AG20443 (cell line): ENCODE measurements at places on chromosomes 7 and 10.
A peak's percentile ranks its signal among the peaks of the same experiment; 100 is the strongest.

DNA sequence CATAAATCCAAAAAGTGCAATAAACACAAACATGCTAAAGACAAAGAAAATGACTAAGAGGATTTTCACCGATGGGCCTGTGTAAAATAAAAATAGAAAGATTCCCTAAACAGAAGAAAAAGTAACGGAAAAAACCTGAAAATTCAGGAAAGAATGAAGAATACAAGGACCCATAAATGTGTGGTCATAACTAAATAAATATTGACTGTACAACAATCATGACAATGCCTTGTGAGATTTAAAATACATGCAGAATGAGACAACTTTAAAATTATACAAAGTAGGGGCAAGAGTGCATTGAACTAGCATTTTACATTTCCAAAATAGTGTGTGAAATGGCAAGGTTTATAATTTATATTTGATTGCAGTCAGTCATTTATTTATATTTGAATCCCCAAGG lies 409.1 kb upstream of the ANKRD30A start:
- no peak for DNase-seq

GRCh38 chr7:24718977-24719491 lies 38.2 kb downstream of the GSDME start:
- no peak for DNase-seq

DNA sequence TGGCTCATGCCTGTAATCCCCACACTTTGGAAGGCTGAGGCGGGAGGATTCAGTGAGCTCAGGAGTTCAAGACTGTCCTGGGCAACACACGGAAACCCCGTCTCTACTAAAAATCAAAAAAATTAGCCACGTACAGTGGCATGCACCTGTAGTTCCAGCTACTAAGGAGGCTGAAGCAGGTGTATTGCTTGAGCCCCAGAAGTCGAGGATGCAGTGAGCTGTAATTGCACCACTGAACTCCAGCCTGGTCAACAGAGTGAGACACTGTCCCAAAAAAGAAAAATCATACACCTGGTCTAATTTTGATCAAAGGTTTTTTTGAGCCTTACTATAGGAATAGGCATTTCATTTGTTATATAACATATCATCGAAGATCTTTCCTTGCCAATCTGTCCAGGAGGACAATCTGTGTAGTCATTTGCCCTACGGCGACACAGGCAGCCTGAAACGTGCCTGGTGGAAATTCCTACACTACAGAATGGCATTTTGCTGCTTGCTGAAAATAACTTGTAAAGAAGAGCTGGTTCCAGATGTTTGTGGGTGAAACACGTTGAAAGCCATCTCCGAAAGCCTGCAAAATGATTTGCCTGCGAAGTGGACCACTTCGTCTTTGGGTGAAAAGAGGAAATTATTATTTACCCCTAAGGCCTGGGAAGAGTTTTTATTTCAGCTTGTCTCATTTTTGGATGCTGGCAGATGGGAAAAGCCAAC lies 31.3 kb upstream of the GDI2 start:
- peak; percentile 53 for DNase-seq

DNA sequence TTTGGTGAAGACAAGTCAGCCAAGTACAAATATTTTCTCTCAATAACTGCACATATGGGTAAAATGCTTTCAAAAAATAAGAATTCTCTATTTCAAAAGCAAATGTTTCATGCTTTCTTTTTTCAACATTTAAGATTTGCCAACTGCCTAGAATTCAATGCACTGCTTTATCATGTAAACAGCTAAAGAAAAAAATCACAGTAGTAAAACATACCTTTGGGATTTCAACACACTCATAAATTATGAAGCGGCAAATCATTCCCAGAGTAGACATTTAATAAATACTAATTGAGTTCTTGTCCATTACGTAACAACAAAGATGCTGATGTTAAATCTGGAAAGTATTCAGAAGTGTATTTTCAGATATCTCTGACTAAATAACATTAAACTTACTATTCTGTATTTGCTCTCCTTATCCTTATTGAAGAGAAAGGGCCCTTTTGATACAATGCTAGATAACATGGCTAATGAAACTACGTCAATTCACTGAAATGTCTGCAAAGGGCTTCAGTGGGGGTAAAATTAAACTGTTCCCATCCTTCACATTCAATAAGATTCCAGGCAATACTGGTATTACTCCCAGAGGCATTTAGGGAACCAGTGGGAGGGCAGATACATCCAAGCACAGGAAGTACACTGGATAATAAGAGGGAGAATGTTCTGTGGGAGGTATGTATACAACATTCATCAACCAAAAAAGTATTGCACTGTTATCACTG lies 13.9 kb downstream of the NAPEPLD start:
- no peak for DNase-seq

DNA sequence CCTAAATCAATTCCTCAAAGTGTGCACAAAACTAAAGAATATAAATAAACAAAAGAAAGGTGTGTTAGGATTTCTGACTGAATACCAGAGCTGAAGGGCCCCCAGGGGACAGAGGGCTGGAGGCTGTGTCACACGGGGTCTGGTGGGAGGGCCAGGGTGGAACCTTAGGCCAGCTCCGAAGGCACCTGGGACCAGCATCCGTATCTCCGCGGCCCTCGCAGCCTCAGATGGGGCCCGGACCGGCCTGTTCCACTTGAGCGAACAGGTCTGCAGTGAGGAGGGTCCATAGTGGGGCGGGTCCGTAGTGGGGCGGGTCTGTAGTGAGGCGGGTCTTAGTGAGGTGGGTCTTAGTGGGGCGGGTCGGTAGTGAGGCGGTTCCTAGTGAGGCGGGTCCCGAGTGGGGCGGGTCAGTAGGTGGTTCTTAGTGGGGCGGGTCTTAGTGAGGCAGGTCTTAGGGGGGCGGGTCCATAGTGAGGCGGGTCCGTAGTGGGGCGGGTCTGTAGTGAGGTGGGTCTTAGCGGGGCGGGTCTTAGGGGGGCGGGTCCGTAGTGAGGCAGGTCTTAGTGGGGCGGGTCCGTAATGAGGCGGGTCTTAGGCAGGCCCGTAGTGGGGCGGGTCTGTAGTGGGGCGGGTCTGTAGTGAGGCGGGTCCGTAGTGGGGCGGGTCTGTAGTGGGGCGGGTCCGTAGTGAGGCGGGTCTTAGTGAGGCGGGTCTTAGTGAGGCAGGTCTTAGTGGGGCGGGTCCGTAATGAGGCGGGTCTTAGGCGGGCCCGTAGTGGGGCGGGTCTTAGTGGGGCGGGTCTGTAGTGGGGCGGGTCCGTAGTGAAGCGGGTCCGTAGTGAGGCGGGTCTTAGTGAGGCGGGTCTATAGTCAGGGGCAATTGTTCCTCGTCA lies 15.1 kb downstream of the GPR146 start:
- no peak for DNase-seq

- no peak for DNase-seq
These were observed 5.5 kb upstream of the MDFIC start for GRCh38 chr7:114916261-114916892.

GRCh38 chr7:119664601-119665000 lies 608.4 kb upstream of the KCND2 start:
- peak; percentile 6 for DNase-seq

DNA sequence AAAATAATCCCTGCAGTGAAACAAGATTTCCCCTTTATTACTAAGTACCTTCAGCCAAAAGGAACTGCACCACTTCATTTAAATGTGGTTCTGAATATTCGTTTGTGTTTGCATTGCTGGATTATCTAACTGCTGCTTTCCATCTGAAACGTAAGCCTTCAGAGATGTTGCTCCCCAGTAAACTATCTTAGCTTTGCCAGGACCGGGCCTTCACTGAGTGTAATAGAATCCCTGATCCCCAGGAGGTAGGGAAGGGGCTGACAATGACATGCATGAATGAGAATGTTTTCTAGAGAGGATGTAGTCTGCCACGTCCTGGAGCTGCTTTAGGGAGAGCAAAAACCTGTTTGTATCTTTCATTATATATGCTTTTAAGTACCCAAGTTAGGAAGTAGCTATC lies 19.5 kb upstream of the INSYN2A start:
- DNase-seq = no peak

DNA sequence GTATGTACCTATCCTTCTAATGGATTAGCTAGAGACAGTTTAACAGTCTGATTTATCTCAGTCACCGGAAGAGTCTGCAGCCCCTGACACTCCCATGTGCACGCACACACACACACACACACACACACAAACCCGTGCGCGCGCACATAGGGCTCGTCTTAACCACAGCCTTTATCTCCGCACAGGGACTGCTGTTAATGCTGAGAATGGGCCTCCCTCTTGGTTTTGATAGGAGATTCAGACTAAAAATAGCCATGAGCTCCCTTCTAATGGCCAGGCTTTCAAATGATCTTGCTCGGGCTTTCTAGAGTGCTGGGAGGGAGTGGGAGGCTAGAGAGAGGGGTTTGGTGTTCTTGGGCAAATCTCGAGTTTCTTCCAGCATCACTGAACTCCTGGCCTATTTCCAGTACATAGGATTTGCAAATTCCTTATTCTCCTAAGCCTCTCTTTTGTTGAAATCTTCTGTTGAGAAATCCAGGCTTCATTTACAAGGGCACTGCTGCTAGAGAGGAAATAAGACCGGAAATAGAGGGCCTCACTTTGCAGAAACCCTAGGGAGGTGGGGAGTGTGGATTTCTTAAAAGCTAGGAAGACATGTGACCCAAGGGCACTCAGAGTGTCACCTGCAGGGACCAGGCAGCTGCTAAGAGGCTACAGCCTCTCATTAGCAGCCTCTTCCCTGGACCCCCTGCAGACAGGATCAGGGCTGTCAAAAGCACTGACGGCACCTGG lies 2.4 kb downstream of the TMEM72 start:
- DNase-seq = no peak

- DNase-seq = peak; percentile 89
These were observed 119.8 kb downstream of the NKX6-2 start for GRCh38 chr10:132665946-132666704.

- DNase-seq = peak; percentile 85
These were observed 62.9 kb upstream of the MKRN1 start for GRCh38 chr7:140542228-140542603.

GRCh38 chr10:79285315-79286197 lies 61.7 kb upstream of the PPIF start:
- no peak for DNase-seq

DNA sequence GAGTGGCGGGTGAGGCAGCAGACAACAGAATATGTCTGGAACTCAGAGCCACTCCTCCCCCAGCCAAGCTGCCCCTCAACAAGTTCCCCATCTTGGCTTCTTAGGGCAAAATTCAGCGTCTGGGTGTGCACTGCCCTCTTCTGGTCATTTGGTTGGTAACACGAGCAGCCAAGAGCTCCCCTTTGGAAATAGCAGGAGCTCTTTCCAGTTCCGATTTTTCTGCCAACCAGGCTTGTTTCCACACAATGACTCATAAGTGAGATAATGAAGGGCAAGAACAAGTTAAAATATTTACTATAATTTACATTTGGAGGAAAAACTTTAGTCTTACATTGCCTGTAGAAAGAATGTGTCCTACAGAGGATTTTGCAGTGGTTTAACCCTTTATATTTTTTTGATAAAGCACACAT lies 70.5 kb downstream of the ADCYAP1R1 start:
- peak; percentile 86 for DNase-seq

DNA sequence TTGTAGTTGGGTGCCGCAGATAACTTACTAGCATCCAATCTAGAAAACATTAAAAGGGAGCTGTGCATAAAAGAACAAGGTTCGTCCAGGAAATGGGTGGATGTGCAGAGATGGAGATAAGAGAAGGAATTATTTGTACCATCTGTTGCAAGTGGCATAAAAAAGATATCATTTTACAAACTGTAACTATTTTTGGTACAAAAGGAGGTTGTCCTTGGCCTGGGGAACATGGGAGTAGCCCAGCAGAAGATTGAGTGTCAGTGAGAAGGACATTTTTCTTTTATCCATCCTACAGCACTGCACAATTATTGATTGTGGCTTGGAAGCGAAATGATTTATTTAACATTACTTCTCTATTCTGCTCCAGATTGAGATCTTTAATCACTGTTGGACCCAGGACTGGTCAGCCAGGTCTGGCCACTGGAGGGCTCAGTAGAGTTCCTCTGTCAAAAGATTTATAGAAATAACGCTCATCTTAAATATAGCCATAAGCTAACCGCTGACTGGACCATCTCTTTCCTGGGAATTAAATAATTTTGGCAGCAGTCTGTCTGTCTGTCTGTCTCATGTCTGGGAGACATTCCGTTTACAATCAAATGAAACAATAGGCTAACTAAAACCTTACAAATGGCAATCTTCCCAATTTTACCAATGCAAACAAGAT lies 254.1 kb downstream of the KIAA1217 start:
- no peak for DNase-seq

- DNase-seq = no peak
These were observed 46.7 kb downstream of the PLPP4 start for GRCh38 chr10:120503689-120504088.

DNA sequence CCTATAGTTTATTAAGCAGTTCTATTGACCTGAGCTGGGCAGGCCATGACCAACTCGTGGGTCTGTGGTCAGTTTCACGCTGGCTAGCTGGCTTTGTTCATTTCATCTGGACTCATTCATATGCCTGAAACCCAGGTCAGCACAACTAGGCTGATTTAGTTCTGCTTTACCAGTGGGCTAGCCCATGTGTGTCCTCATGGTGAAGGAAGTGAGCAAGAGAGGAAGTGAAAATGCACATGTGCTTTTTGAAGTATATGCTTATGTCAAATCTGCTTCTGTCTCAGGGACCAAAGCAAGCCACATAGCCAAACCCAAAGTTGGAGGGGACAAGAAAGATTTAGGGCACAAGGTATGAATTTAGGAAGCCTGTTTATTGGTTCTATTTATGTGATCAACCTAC lies 154.5 kb downstream of the RNF133 start:
- DNase-seq = no peak

GRCh38 chr10:101441541-101442455 lies 87.8 kb downstream of the BTRC start:
- DNase-seq = peak; percentile 61

DNA sequence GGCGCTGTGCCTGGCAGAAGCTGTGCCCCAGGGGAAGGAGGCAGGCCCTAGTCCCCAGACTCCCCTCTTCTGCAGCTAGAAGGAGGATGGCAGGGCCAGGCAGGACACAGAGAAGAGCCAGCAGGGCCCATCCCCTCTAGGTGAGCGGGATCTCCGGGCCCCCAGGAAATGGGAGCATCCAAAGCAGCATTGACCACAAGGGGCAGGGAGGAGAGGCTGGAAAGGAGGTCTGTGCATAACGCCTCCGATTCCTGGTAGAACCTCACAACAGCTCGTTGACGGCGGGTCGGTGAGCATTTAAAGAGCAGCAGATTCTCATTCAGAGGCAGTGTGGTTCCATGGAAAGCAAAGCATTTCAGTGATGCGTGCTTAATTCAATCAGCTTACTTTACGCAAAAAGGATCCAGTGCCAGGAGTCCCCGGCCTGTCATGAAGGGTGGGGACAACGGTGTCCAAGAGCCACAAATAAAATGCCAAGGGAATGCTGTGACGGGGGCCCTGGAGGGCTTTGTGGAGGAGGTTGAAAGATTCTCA lies 41.0 kb downstream of the CLRN3 start:
- no peak for DNase-seq

DNA sequence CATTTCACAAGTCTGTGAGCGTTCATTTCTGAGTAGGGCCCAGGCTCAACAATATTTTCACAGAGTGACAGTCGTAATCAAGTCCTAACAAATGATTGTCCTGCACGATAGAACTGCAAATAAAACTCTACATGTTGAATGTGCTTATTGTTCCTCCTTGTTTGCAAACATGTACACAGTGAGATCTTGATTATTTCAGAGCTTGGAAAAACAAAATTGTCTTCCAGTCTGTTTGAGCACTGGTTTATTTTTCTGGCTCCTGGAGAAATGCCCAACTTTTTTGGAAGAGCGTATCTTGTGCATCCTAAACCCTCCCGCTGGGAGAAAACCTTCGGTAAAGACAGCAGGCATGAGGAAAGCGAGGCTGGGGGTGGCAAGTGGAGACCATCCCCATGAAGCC lies 91.1 kb downstream of the TEX36 start:
- DNase-seq = no peak

GRCh38 chr10:42795701-42796100 lies 13.1 kb downstream of the BMS1 start:
- DNase-seq = no peak

- peak; percentile 91 for DNase-seq
These were observed at the start of gene FRAT1 for GRCh38 chr10:97318772-97319651. FRAT1 (plus strand) TSS chr10:97319271; CDS start chr10:97319454, 183 bp downstream.
